Hematopoietic multipotent progenitor cell treated with erythropoietin and hydrocortisone succinate and interleukin-3 and kit ligand, for 15 days (in vitro differentiated cells): ENCODE measurements at places on chromosomes 3 and 15.

GRCh38 chr15:67836955-67837354, 2.9 kb downstream of the RNU6-1 start:
- no peak for DNase-seq

GRCh38 chr15:41930867-41931222, 37.0 kb upstream of the SPTBN5 start:
- DNase-seq = no peak

DNA sequence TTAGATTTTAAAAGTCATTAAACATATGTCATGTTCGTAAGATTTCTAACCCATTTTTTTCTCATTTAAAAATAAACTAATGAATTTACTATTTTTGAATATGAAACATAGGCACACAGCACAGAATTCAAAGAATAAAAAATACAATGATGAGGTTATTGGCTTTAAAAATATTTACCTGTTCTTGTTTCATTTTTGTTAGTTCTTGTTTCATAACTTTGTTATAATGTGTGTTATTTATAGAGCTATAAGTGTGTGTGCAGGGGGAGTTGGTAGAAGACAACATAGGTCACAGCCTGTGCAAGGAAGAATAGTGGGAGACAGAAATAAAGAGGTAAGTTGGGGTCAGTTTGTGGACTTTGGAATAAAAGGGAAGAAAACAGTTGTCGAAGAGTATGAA, 30.8 kb upstream of the NRROS start:
- no peak for DNase-seq

GRCh38 chr3:100144255-100144866, 30.1 kb upstream of the FILIP1L start:
- DNase-seq = no peak

- no peak for DNase-seq
These were observed 15.7 kb upstream of the HHATL start for GRCh38 chr3:42718338-42718737.

DNA sequence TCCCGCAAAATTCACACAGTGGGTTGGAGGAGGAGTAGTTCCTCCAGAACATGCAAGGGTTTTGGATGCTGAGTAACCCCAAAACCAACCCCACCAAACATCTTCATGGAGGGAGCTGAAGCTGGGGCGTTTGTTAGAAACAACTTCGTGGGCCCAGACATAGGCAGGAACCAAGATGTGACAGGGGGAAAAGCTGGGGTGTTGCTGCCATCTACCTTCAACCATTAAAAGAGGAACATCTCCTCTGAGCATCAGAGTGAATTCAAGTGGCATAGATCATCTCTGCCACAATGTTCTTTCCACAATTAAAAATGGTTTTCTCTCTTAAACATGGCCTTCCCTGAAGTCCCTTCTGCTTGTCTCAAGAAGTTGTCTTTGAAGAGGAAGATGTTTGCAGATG, 20.5 kb downstream of the SIDT1 start:
- DNase-seq = no peak

GRCh38 chr3:16504242-16504641, 9.3 kb downstream of the RFTN1 start:
- no peak for DNase-seq

- no peak for DNase-seq
These were observed 20.0 kb downstream of the BCHE start for GRCh38 chr3:165817160-165817709.
